ENCODE measurements at places on chromosomes 16 and 17.

DNA sequence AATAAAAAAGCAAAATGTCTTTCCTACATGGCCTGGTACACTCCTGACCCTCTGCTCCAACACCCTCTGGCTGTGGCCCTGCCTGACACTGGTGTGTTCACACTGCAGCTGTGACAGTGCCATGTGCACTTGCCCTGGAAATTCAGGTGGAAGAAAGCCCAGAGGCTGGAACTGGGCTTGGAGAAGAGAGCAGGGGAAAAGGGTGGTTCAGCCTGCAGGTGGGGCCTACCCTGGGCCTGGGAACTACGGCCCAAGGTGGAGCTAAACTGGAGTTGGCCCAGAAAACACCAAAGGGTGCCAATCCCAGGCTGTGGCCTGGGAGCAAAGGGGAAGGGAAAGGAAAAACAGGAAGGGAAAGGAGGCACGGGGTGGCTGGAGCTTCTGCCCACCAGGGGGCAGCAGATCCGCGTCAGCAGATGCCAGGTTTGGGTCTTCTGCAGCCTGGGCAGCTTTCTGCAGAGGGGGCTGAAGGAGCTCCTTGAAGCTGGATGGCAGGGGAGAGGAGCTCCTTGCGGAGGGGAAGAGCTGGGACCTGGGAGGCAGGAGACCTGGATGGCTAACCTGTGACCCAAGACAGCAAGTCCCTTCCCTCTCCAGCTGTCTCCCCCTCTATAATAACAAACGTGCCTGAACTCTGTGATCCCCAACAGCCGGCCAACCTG lies 15.4 kb upstream of the CTCF start:
- peak; percentile 57 for DNase-seq

- DNase-seq = no peak
These were observed 461.3 kb downstream of the PMP22 start for GRCh38 chr17:14803826-14804225.

GRCh38 chr17:6355196-6355595 lies 79.7 kb downstream of the AIPL1 start:
- DNase-seq = no peak

- no peak for DNase-seq
These were observed 46.2 kb downstream of the MYH3 start for GRCh38 chr17:10610884-10611283.

DNA sequence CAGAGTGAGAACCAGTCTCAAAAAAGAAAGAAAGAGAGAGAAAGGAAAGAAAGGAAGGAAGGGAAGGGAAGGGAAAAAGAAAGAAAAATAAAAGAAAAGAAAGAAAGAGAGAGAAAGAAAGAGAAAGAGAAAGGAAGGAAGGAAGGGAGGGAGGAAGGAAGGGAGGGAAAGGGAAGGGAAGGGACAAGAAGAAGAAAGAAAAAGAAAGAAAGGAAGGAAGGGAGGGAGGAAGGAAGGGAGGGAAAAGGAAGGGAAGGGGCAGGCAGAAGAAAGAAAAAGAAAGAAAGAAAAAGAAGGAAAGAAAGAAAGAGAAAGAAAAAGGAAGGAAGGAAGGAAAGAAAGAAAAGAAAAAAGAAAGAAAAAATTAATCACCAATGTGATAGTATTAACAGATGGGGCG lies 15.7 kb downstream of the SLC5A11 start:
- no peak for DNase-seq

GRCh38 chr17:6755281-6755680 lies 565 bp upstream of the XAF1 start:
- no peak for DNase-seq

DNA sequence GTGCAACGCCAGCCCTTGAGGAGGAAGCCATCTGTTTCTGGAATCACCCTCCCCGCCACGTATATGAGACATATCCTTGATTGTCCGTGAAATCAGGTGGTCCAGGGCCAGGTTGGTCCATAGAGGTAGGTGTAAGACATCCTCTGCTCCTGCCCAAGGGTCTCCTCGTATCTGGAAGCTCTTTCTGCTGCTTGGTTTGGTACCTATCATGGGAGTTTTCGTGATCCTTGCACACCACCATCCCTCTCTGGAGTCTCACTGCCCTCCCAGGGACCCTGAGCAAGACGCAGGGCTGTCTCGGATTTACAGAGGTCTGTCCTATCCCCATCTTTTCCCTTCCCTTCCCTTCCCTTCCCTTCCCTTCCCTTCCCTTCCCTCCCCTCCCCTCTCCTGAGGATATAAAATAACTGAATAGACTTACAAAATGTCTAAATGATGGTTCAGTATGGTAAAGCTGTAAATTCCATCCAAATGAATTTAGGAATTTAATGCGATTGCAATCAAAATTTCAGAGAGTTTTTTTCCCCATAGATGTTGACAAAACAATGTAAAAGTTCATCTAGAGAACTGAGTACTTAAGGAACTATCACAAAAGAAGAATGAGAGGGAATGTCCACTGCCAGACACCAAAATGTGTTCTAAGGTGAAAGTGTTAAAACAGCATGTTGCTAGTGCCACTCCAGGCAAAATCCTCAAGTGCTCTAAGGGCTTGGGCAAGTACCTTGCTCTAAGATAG lies 2.0 kb upstream of the CCDC42 start:
- DNase-seq = no peak

DNA sequence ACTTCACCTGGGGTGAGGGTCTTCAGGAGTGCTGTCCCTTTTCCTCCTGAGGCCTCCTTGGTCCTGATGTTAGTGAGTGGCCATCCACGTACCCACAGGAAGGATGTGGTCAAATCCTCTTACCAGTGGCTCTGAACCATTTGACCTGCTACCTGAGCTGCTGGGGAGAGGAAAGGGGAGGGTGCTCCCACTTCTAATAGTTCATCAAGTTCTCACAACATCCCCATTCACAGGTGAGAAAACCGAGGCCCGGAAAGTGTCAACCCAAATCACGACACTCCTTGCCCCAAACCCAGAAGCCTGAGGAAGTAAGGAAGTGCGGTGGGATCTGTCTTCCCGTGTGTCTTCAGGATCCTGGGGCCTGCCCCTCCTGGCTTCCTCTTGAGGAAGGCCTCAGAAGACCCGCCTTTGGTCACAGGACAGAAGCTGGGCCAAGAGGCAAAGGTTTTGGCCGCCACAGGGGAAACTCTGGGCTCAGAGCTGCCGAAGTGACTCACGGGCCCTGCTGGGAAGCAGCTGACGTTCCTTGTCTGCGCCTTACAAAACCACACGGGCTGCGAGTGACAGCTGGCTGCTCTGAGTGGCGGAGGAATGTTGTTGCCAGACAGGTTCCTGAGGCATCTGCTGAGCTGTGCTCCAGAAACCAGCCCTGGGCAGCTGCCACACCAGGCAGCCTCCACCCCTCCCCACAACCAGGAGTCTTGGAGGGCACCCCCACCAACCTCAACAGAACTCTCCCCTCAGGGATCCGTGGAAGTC lies 13.9 kb upstream of the KIFC3 start:
- peak; percentile 14 for DNase-seq

DNA sequence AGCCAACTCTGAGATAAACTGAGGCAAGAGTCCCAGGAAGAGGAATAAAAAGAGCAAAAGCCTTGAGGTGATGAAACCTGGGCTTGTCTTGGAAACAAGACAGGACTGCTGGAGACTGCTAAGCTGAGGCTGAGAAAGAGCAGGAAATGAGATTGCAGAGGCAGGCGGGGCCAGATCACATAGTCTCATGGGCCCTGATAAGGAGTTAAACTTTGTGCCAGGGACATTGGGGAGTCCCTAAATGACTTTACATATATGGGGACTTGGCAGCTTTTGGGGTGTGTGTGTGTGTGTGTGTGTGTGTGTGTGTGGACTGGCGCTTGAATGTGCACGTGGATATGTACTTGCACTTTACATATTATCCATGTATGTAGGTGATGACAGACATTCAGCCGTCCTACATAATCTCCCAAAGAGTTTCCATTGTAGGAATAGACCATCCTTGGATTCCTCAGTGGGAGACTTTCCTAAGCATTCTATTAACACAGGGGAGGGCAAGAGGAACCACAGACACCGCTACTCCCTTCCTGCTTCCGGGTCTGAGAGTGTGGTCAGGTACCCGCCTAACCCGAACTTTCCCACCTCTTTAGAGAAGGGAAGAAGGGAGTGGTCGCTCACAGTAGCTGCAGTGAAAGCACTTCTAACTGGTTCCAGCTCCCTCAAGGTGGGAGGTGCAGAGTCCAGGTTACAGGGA lies 123.1 kb downstream of the LYRM1 start:
- no peak for DNase-seq

GRCh38 chr17:75034236-75034908 lies 12.4 kb downstream of the ATP5PD start:
- DNase-seq = peak; percentile 49

- no peak for DNase-seq
These were observed 289.2 kb upstream of the FOXF1 start for GRCh38 chr16:86221085-86221484.

DNA sequence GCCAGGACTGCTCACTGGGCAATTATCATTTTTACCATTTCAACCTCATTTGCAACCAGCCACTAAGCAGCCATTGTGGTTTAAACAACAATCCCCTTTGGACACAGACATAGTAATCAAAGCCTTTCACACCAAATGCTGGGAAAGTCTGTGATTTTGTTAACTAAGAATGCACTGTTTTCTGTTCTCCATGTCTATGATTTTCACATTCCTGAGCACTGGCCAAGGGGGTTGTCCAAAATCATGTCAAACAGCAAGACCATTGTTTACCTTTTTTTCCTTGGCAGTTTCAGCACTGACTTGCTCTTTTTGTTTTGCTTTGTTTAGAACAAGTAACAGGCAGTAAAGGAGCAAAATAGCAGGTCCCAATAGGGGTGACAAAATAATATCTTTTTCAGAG lies 106.3 kb upstream of the SIAH1 start:
- no peak for DNase-seq

- no peak for DNase-seq
These were observed 328 bp upstream of the DRC7 start for GRCh38 chr16:57694231-57694724.

- DNase-seq = no peak
These were observed 157.0 kb downstream of the CPPED1 start for GRCh38 chr16:12646490-12647274.

DNA sequence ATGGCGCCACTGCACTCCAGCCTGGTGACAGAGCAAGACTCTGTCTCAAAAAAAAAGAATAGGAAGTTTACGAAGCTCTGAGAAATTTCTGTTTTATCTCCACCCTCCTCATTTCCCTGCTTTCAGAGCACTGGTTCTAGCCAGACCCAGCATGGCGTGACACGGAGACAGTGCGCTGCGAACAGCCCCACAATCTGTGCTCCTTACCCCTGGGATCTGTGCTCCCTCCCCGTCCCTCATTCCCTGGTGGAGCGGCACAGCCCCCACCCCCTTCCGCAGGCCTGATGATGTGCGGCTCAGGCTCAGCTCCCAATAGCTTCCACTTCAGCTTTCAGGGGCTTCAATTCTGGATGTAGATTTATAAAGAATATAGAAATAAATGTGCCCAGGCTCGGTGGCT lies 56.1 kb upstream of the ENDOV start:
- no peak for DNase-seq

GRCh38 chr17:14317383-14317782 lies 16.5 kb downstream of the HS3ST3B1 start:
- DNase-seq = no peak

GRCh38 chr17:79778504-79779083 lies 646 bp downstream of the CBX2 start:
- DNase-seq = no peak

GRCh38 chr16:77299395-77299794 lies 100.2 kb downstream of the SYCE1L start:
- no peak for DNase-seq

GRCh38 chr17:15981208-15981607 lies 18.3 kb downstream of the ZSWIM7 start:
- DNase-seq = no peak

GRCh38 chr16:4494746-4495490 lies 18.7 kb downstream of the HMOX2 start:
- DNase-seq = no peak

DNA sequence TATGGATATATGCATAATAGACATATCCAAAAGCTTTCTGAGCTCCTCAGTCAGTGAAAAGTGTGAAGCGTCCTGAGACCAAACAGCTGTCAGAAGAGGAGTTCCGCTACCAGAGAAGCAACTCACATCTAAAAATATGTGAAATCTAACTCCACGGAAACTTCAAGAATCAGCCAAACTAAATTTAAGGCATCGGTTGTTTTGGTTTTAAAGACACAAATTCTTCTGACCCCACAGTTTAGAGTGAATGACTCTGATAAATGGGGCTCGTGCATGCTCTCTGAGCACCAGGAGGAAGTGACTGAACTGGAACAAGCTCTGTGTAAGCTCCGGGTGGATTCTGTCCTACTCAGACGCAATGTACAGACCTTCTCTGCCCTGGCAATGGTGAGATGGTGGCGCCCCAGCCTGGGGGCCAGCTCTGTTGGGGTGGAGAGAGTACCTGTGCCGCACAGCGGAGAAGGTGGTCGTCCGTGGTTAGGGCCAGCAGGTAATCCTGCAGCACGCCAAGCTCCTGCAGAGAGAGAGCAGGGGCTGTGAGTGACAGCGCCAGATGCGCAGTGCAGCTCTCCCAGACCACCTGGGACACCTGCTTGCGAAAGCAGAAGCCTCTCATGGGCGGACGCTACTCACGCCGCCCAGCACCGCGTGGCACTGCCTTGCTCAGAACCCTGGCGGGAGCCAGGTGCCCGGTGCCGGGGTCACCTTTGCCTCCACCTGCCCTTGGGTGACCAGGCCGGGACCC lies 44.4 kb upstream of the ATP2A3 start:
- no peak for DNase-seq

GRCh38 chr16:54473226-54473993 lies 186.8 kb upstream of the IRX3 start:
- DNase-seq = no peak

DNA sequence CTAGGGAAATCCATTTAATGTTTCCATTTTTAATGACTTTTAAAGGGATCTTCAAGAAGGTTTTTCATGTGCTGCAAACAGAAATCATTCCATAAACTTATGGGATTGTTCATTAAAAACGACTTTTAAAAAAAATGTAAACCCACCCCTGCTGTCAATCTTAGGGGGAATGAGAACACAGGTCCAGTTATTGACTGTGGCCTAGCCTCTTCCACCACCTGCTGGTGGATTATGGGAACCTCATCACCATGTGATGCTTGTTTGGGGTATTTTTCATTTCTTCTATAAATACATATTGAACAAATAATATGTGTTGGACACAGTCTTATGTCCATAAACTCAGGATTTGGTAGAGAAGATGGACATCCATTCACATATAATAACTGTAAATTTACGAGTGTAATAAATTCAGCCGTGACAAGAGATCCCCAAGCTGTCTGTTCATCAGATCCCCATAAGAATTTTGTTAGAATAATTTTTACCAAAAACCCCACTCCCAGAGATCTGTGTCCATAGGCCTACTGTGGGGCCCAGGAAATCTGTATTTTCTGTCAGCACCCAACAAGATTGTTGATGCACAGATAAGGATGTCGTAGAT lies 42.0 kb upstream of the TMC5 start:
- no peak for DNase-seq

- DNase-seq = no peak
These were observed 10.7 kb downstream of the RPRML start for GRCh38 chr17:46968224-46968834.

DNA sequence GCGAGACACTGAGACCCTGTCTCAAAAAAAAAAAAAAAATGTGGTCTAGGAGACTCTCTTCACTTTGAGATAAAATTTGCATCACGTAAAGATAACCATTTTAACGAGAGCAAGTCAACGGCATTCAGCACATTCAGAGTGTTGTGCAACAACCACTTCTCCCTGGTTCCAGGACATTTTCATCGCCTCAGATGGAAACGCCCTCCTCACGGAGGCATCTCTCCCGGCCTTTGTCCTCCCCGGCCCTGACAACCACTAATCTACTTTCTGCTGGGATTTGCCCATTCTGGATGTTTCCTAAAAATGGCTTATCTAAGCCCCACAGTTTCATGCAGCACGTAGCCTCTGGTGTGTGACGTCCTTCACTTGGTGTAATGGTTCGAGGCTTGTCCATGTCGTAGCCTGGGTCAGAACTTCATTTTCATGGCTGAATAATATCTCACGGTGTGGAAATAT lies 6.4 kb upstream of the NPRL3 start:
- DNase-seq = no peak
